Activated T-helper 1 cell treated with anti-CD3 and anti-CD28 coated beads, Interleukin-2, amount 50 U/mL, for 16 hours (primary cell): ENCODE measurements at places on chromosomes 3 and 15.

DNA sequence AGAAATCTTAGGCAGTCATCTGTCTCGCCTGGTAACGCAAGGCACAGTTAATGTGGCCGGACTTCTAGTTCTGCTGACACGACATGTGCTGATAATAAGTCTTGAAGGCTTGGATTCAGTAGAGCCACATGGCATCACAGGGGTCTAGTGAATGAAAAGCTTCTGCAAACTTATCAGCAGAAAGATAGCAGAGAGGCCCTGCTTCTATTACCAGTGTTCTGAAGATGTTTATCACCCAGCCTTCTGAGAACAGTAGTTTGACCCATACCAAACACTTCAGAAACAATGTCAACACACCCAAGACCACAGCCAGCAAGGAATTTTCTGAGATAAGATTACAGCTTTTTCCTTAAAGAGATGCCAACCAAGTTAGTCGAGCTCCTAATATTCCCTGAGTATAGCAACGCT, 102.7 kb upstream of the UMPS start:
- DNase-seq = no peak

GRCh38 chr3:32403663-32404062, 12.0 kb downstream of the CMTM7 start:
- DNase-seq = no peak

DNA sequence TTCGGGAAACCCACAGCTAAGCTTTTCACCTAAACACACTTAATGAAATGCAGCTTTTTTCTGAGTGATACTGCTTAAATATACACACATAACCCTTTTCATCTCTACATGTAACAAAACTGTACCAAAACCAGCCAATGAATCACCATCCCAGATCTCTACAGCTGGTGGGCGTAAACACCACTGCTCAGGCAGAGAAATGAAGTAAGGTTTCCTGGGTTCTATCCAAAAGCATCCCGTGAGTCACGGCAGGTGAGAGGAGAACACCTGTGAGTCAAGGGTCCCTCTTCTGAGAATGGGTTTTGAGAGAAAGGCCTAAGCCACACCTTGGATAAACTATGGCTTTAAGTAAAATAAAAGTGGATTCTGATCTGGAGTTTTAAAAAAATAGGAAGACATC, 2.6 kb downstream of the CLDN1 start:
- DNase-seq = peak; percentile 9

GRCh38 chr3:143416229-143416628, 296.7 kb downstream of the CHST2 start:
- no peak for DNase-seq

DNA sequence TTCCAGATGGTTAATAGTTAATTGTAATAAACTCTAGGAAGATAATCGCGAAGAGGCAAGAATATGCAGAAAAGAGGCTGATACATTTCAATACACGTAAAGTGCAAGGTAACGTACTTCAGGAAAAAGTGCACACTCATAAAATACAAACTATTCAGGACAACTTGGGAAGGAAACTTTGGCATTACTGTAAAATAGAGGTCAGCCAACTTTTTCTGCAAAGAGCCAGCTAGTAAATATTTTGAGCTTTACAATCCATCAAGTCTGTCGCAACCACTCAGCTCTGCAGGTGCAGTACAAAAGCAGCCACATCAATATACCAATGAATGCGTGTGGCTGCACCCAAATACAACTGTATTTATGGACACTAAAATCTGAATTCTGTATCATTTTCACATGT, 51.6 kb upstream of the THUMPD3 start:
- DNase-seq = no peak

DNA sequence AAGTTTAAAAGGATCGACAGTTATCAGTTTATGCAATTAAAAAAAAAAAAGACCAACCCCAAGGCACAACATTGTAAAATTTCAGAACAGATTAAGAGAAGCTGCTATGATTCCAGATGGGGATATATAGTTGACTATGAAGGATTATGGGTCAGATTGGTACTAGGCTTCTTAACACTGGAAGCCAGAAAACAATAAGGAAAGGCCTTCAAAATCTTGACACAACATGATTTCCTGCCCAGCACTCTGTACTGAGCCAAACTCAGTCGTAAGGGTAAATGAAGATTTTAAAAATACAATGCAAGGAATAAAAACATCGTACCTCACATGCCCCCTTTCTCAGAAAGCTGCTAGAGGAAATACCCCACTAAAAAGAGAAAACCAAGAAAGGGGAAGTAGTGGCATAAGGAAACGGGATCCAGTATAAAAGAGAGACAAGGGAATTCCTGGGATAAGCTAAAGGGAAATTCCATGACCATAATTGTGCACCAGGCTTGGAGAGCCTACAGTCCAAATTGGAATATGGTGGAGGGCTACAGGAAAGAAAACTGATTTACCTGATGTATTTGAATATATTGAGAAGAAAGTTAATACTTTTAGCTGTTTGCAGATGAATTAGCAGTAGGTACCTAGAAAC, 27.9 kb downstream of the PIAS1 start:
- DNase-seq = no peak

DNA sequence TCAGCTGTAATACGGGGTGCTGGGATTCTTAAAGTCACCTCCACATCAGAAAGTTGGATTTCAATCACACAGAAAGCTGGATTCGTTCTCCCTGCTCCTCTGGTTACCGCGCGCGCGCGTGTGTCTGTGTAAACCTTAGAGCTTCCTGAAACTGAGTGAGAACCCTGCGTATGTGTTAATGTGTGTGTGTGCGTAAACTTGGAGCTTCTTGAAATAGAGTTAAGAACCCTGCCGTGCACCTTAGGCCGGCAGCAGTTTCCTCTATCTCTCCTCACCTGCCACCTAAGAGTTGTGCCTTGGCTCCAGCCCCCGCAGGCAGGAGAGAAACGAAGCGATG, 531 bp downstream of the LZTFL1 start:
- no peak for DNase-seq

DNA sequence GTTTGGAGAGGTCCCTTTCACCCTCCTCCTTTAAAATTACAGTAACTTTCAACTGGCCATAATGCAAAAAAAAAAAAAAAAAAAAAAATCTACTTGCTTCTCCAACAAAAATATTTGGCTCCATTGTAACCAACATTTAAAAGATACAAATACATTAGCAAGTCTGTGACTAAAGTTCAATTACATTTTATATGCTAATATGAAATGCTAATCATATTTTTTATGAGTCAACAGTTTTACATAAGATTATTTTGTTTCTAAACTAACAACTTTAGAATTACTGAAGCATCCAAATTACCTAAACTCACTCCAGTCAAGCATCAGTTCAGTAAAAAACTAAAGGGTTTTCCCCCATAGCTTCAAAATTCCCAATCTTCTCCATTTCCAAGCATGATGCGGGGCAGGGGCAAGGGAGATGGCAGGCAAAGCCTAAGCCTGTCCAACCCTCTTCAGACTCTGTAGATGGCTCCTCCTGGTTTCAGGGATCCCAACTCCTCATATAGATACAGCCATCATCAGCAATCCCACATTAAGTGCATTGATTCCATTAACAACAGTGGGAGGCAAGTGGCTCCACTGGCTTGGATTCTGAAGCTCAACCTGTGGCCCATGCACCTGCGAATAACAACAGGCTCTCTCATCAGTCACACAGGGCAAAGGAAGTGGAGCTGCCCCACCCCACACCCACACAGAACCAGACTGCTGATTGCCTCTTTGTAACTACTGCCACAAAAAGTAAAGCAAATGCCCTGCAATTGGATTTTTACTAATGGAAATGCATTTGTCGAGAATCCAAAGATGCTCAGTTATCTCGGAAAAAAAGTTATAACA, 15.0 kb downstream of the SFMBT1 start:
- DNase-seq = peak; percentile 18

- no peak for DNase-seq
Observed at GRCh38 chr3:169133178-169134161, 530.0 kb downstream of the MECOM start.

GRCh38 chr3:159821736-159822135, 166.9 kb upstream of the IL12A start:
- no peak for DNase-seq

DNA sequence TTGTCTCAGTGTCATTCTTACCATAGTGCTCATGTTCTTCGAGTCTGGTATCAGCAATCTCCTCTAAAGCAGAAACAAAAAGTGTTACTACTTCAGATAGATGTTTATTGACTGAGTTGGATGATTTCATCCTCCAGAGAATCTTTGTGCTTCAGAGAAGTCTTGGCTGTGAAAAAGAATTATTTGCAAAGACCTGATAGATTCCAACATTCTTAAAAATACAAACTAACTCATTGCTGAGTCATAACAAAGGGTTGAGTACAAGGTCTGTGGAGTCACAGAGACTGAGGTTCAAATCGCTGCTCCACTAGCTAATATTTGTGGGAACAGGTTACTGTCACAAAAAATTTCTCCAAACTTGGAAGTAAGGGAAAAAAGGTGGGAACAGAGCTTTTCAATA, 9.0 kb upstream of the STRIT1 start:
- DNase-seq = no peak

DNA sequence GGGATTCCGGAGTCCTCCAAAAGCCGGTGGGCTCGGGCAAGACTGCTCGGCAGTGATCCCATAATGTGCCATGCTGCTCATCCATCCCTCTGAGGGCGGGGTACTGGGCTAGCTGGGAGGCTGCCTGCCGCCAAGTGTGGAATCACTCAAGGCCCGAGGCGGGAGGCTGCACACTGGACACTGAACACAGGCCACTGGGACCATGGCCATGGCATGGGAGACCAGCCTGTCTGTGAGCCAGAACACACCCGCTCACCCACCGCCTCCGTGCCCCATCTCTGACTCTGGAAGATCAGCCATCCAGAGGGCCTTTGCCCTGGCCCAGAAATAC, 1.4 kb downstream of the C3orf22 start:
- DNase-seq = no peak

- no peak for DNase-seq
Observed at GRCh38 chr3:32307591-32307990, 69.1 kb downstream of the CMTM8 start.

- no peak for DNase-seq
Observed at GRCh38 chr3:62143843-62144450, 229.4 kb downstream of the FEZF2 start.

- DNase-seq = no peak
Observed at GRCh38 chr3:128312271-128312670, 154.4 kb downstream of the DNAJB8 start.

GRCh38 chr15:59516655-59517461, 78.9 kb downstream of the FAM81A start:
- DNase-seq = no peak

- no peak for DNase-seq
Observed at GRCh38 chr3:72109327-72110259, 324.6 kb upstream of the PROK2 start.

- no peak for DNase-seq
Observed at GRCh38 chr3:177772908-177773557, 575.8 kb upstream of the TBL1XR1 start.

DNA sequence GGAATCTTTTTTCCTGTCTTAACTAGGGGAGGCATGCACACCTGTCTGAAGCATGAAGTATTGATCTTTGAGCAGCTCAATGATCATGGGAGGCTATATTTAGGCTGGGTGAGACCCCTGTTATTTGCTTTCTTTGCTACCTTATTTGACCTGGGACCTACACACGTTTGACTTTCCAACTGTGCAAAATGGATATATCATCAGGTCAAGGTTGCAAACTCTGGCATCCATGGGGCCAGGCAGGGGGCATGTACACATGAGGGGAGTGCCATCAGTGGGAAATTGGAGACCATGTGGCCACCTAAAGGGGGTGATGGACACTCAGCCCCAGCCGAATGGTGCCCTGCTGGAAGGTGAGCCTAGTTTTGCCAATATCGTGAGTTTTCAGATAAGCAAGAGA, 174.2 kb downstream of the FEZF2 start:
- no peak for DNase-seq

- DNase-seq = no peak
Observed at GRCh38 chr3:121295452-121295851, 250.3 kb downstream of the POLQ start.

DNA sequence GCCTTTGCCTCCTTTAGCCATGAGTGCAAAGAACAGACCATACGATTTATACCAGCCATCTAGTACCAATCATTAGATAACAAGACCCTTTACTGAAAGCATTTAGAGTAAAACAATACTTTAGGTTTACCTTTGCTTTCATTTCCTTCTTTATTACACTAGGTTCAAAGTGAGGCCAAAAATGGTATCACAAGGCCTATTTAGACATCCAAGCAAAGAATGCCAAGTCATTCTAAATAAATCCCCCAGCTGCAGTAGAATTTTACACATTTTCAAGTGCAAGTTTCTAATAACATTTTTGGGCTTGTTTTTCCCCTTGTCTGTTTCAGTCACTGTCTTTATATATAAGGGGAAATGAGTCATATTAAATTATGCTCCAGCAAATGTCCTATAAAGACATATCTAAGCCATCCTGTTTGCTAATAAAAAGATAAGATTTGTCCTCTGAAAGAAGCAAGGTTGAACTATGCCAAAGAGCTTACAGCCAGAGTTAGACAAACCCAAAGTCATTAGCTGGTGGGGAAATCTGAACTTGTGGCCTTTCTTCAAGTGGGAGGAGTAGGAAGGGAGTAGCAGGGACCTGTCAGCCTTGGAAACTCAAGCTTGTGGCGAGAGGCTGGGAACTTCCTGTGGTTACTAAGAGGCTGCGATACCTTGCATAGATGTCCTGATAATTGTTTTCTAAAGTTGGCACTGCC, 232.7 kb downstream of the MECOM start:
- DNase-seq = no peak

DNA sequence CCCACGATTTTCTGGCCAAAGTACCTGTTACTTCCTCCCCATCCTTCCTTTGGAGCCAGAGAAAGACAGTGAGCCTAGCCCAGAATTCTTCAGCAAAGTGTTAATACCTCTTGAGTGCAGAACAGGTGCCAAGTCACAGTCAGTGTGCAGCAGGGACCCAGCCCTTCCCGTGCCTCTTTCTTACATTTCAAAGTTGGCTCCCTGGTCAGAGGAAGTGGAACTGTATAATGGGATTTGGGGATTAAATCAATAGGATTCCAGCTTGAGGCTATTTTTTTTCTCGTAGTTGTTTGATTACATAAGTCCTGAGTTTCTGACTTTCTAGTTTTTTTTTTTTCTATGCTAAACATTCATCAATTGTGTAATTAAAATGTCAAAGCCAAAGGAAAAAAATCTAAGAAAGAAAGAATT, 52.6 kb upstream of the ABHD10 start:
- no peak for DNase-seq

DNA sequence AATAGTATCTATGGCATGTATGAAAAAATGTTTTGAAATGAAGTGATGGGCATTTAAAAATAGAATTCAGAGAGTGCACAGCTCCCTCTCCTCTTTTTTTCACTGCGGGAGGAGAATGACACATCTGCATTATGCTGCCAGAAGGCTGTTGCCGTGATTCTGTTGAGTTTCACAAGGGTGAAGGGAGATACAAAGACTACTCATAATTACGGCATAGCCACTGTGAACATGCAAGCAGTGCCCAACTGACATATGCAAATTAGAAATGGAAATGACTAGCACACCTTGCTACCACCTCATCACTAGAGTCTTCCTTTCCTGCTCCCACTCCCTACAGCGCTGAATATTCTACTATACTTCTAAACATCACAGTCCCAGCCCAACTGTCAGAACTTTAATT, 20.1 kb downstream of the IFT57 start:
- DNase-seq = no peak
